Smooth muscle cell of the umbilical artery (primary cell): ENCODE measurements at places on chromosomes 2 and 18. TPM values are rescaled to one million over a fixed set of nuclear protein-coding genes. Genes with fewer than 3 reads are reported as not detected.

The KLF7 gene
- total RNA-seq, result 16.3 and 47.1 TPM in 2 replicates

The EVX2 gene
- total RNA-seq, result not detected in 2 replicates

The NYAP2 gene
- total RNA-seq, result not detected in 2 replicates

The MDH1B gene
- total RNA-seq, result 0.59 and 0.78 TPM in 2 replicates
